Ovary (tissue), 10 donors: ENCODE measurements at places on chromosomes 11 and 22. TPM values are rescaled to one million over a fixed set of nuclear protein-coding genes. Genes with fewer than 3 reads are reported as not detected.
A peak's percentile ranks its signal among the peaks of the same experiment; 100 is the strongest.

DNA sequence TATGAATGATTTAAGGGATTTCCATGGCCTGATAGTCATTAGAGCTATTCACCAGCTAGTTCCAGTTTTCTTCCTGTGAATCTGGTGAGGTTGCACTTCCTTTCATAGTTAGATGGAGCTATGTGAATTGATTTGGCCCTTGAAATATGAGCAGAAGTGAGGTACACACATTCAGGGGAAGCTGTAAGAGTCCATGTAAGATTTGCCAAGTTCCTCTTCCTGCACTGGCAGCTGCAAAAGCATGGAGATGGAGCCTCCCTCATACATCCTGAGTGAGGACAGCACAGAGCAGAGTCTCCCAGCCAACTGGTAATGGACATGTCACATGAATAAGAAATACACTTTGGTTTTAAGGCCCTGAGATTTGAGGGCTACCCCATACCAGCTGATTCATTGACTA is 111.7 kb downstream of the CD44 start:
- H3K36me3 ChIP-seq: no peaks in the 10 kb centered on the region
- no peaks in the 10 kb centered on the region for H3K4me1 ChIP-seq
- H3K4me3 ChIP-seq: no peak overlapping the region
- H3K27me3 ChIP-seq: no peaks in the 10 kb centered on the region

- H3K36me3 ChIP-seq: no peaks in the 10 kb centered on the region
- H3K4me3 ChIP-seq: no peak overlapping the region
- no peak overlapping the region for H3K27ac ChIP-seq
- no peaks in the 10 kb centered on the region for H3K4me1 ChIP-seq
- no peaks in the 10 kb centered on the region for H3K27me3 ChIP-seq
- DNase-seq: no peak
Measured at GRCh38 chr22:44459551-44459950, 38.5 kb downstream of the RTL6 start.

GRCh38 chr11:19243613-19244012 is 2.9 kb upstream of the E2F8 start:
- DNase-seq: no peak
- H3K4me1 ChIP-seq: peaks cover 8% of the 10 kb centered on the region
- H3K27me3 ChIP-seq: no peaks in the 10 kb centered on the region
- H3K27ac ChIP-seq: no peak overlapping the region

- no peak overlapping the region for H3K4me3 ChIP-seq
- no peak for DNase-seq
- H3K27ac ChIP-seq: no peak overlapping the region
- peaks cover 1% of the 10 kb centered on the region for H3K4me1 ChIP-seq
- H3K27me3 ChIP-seq: no peaks in the 10 kb centered on the region
Measured at GRCh38 chr11:111632516-111633220, 30.4 kb downstream of the SIK2 start.

DNA sequence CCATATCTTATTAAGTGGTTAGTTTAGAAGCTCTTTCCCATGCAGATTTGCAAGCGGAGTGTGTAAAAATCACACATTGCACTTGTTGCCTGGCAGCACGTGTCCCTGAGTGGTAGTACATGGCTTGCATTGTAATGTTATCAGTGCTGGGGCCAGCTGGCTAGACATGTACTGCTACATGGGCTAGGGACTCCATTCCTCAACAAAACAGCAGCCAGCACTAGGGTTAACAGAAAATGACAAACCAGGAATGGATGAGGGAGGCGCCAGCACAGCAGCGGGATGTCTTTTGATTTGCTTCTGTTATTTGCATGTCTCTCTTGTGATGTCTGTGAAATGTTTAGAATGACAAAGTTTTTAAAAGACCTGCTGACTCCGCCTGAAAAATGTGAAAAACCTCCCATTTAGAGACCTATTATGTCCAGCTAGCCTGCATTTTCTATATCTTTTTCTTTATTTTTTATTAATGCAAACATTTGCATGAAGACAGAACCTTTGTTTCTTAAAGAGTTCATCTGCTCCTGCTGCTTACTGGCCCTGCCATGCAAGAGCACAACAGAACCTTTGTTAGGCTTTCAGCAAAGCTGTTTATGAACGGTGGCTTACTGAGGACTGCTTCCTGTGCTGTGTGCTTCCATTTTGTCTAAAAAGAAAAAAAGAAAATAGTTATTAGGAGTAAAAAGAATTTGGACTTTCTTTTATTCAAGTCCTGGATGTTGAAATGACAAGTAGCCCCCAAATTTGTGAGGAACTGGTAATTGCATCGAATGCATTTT is 40.7 kb downstream of the CSTPP1 start:
- H3K27me3 ChIP-seq: no peaks in the 10 kb centered on the region
- H3K4me3 ChIP-seq: no peak overlapping the region
- H3K4me1 ChIP-seq: no peaks in the 10 kb centered on the region
- H3K27ac ChIP-seq: no peak overlapping the region
- no peak for DNase-seq

- H3K27me3 ChIP-seq: no peaks in the 10 kb centered on the region
- no peak overlapping the region for H3K27ac ChIP-seq
- H3K4me1 ChIP-seq: no peaks in the 10 kb centered on the region
- no peaks in the 10 kb centered on the region for H3K36me3 ChIP-seq
Measured at GRCh38 chr22:21446827-21447690, 20.1 kb upstream of the TMEM191C start.

GRCh38 chr11:862081-862661 is 19.5 kb downstream of the TSPAN4 start:
- H3K27ac ChIP-seq: peak overlapping the region; percentile 44
- no peaks in the 10 kb centered on the region for H3K27me3 ChIP-seq
- no peak overlapping the region for H3K4me3 ChIP-seq

Gene ADM2
- total RNA-seq: 0.11 TPM

Gene LGR4
- 32.3 TPM for total RNA-seq
